ENCODE measurements at places on chromosomes 6 and 20. TPM values are rescaled to one million over a fixed set of nuclear protein-coding genes. Genes with fewer than 3 reads are reported as not detected.

The CD93 gene
- 0.06 TPM for total RNA-seq

The ASIP gene
- total RNA-seq = not detected

The TNFRSF21 gene
- total RNA-seq = 36.0 TPM

The IRAK1BP1 gene
- 6.2 TPM for total RNA-seq

The SLC17A9 gene
- total RNA-seq = 0.17 TPM

The RAB32 gene
- 2.6 TPM for total RNA-seq

The ZC2HC1B gene
- not detected for total RNA-seq

The TEAD3 gene
- 17.0 TPM for total RNA-seq

DNA sequence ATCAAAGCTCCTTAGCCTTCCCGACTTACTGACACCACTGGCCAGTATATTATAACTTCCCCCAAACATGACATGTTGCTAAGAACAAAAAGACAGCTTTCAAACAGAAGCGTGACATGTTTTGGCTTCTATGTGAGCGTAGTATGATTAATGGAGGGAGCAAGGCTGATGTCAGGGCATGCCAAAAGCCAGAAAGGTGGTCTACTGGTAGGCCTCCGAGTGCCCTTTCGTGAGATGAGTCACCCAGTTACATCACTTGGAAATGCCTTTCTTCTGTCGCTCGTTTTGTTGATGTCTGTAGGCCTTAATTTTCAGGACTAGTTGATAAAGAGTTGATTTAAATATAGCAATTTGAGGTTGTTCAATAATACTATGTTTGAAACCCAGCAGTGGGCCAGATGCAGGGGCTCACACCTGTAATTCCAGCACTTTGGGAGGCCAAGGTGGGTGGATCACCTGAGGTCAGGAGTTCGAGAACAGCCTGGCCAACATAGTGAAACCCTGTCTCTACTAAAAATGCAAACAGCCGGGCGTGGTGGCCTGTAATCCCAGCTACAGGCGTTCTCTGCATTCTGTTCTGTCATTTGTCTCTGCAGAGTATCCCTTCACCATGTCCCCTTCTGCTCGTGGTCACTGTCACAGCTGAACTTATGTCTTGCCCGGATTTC is 53.3 kb downstream of the CNKSR3 start:
- H3K36me3 ChIP-seq = no peaks in the 10 kb centered on the region
- H3K4me1 ChIP-seq = peaks cover 27% of the 10 kb centered on the region
- H3K4me3 ChIP-seq = no peak overlapping the region
- no peak for DNase-seq
- H3K27me3 ChIP-seq = no peaks in the 10 kb centered on the region

- H3K4me3 ChIP-seq = no peak overlapping the region
- no peak for DNase-seq
- no peak overlapping the region for H3K27ac ChIP-seq
- H3K27me3 ChIP-seq = no peaks in the 10 kb centered on the region
Measured at GRCh38 chr6:150531957-150532356, 67.7 kb upstream of the PLEKHG1 start.

GRCh38 chr6:117729613-117730012 is 54.3 kb downstream of the NUS1 start:
- H3K4me3 ChIP-seq = no peak overlapping the region
- no peak overlapping the region for H3K27ac ChIP-seq
- H3K36me3 ChIP-seq = no peaks in the 10 kb centered on the region
- H3K4me1 ChIP-seq = no peaks in the 10 kb centered on the region
- DNase-seq = no peak

GRCh38 chr6:107784669-107785068 is 39.4 kb downstream of the SCML4 start:
- DNase-seq = no peak
- no peak overlapping the region for H3K27ac ChIP-seq
- H3K27me3 ChIP-seq = no peaks in the 10 kb centered on the region

- no peak for DNase-seq
- no peaks in the 10 kb centered on the region for H3K36me3 ChIP-seq
- no peak overlapping the region for H3K27ac ChIP-seq
- no peaks in the 10 kb centered on the region for H3K27me3 ChIP-seq
- H3K4me3 ChIP-seq = no peak overlapping the region
Measured at GRCh38 chr20:37522260-37523011, 1.4 kb downstream of the NNAT start.

DNA sequence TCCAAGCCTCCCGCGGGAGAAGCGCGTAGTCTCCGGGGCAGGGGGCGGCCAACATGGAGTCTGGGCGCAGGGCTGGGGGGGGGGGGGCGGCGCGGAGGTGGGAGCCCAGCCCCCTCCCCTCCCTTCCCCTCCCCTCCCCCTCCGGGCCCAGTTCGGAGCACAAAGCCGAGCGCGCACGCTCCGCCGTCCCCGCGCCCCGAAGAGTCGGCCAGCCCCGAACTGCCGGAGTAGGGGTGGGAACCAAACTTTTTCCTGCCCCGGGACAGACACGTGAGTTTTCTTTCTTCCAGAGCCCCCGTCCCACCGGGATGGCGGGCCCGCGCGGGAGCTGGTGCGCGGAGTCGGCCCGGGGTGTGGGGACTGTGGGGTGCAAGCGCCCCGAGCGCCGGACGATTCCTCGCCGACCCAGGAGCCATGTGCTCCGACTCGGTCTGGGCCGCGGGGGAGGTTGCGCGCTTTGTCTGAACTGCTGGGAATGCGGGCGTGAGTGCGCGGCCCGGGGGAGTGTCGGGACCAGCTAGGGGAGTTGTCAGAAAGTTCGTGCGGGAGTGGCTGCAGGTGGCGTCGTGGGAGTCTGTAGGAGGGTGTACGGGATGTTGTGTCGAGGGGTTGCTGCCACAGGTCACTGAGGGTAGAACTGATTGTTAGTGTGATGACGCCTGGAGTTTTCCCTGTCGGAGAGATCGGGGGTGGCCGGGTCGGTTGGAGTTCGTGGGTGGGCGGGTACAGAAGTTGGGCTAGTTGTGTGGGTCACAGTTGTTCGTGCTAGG is 1.2 kb downstream of the TGIF2 start:
- H3K4me1 ChIP-seq = peaks cover 36% of the 10 kb centered on the region
- peak overlapping the region; percentile 95 for H3K4me3 ChIP-seq
- DNase-seq = peak; percentile 68
- peaks cover 10% of the 10 kb centered on the region for H3K36me3 ChIP-seq
- H3K27me3 ChIP-seq = no peaks in the 10 kb centered on the region
- peak overlapping the region; percentile 95 for H3K27ac ChIP-seq

DNA sequence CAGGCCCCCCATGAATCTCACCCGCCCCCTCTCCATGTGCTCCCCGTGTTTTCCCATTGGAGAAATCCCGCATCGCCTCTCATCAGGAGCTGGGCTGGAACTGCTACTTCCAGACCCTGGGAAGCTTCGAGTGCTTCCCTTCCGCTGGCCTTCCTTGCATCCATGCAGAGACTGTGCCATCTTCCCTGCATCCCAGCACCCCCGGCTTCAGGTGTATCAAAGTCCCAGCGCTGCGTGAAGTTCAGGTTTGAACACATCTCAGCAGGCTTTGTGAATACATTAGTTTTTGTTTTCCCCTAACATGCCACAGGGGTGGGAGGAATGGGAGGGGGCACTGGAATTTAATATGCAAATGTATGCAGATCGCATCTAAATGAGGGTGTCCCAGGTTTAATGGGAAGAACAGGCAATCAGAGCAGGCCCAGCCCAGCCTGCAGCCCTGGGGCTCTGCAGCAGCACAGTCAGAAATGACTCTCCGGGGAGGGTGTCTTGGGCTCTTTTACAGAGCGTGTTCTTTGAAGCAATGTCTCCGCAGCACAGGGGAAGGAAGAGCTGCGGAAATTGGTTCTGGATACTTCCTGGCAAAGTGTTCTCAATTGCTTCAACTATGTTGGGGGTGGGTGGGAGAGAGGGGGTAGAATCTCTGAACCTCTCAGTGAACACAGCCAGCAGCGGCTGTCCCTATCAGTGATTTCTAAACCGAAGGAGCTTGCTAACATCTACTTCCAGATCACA is 8.3 kb upstream of the MMP9 start:
- H3K4me1 ChIP-seq = peaks cover 53% of the 10 kb centered on the region
- H3K27ac ChIP-seq = peak overlapping the region; percentile 70
- peak; percentile 81 for DNase-seq
- H3K27me3 ChIP-seq = no peaks in the 10 kb centered on the region
- H3K4me3 ChIP-seq = no peak overlapping the region

Data from A673 (cell line).